ENCODE measurements at places on chromosomes 2 and 18.

DNA sequence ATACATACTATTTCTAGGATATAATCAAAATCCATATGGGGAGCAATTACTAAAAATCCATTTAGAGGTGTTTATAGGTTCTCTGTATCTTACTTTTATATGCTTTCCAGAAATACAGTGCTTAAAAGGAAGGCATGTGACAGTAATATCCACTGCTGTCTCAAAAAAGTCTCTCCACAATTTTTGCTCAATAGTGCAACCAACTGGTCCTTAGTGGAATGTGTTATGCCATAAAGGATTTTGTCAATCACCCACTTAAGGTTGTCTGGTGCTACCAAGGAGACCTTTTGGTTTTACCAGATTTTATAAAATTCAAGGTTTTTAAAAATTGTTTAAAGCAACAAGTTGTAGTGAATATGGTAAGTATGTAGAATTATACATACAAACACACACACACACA lies 328.5 kb upstream of the DSEL start:
- DNase-seq: no peak

- peak; percentile 49 for DNase-seq
These were observed 141.7 kb downstream of the ZFP36L2 start for GRCh38 chr2:43084699-43085091.

GRCh38 chr2:36819095-36819711 lies 122.7 kb downstream of the VIT start:
- no peak for DNase-seq

GRCh38 chr2:25514043-25514637 lies 159.2 kb downstream of the DTNB start:
- no peak for DNase-seq

GRCh38 chr2:1886405-1886992 lies 142.2 kb upstream of the PXDN start:
- peak; percentile 80 for DNase-seq

DNA sequence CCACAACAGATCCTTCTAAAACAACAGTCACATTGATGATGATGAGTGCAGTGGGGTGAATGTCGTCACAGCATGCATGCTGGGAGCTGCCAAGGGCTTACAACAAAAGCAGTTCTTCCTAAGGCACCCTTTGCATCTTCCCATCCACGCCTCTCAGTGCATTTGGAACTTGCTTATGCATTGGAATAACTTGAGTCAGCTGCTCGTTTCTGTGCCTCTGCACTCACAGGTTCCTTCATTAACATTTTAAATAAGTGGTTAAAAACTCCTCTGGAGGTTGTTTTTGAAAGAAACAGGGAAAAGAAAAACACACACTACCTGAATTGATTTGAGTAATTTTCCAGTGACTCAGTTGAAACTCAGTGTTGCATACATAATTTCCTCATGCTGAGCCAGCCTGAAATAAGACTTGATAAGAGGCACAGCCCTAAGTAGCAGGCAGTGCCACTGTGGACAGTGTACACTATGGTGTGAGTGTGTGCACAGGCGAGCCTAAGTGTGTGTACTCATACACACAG lies 46.8 kb upstream of the TRIM43B start:
- DNase-seq: no peak

Data from mesendoderm (in vitro differentiated cells).